ENCODE measurements at places on chromosomes 11 and 22.
A peak's percentile ranks its signal among the peaks of the same experiment; 100 is the strongest.

DNA sequence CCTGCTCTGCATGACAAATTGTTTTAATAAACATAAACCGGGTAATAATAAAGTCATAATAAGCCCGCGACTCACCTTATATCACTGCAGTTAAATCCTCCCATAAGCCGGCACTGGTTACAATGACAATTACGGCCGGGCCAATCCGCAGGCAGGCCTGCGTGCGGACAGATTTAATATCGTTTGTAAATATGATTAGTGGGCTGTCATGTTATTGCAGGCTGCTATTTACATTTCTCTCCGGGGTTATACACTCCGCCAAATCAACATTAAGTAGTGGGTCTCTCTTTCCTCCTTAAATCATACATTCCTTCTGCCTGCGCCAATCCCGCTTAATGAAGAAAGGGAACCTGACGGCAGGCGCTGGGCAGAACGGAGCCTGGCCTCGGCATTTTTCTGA is 51.8 kb upstream of the LMO1 start:
- no peak for DNase-seq

GRCh38 chr11:20031155-20032001 is 128.9 kb downstream of the DBX1 start:
- DNase-seq, result no peak

GRCh38 chr11:55503449-55503848 is 50.8 kb upstream of the OR4C15 start:
- DNase-seq, result no peak

DNA sequence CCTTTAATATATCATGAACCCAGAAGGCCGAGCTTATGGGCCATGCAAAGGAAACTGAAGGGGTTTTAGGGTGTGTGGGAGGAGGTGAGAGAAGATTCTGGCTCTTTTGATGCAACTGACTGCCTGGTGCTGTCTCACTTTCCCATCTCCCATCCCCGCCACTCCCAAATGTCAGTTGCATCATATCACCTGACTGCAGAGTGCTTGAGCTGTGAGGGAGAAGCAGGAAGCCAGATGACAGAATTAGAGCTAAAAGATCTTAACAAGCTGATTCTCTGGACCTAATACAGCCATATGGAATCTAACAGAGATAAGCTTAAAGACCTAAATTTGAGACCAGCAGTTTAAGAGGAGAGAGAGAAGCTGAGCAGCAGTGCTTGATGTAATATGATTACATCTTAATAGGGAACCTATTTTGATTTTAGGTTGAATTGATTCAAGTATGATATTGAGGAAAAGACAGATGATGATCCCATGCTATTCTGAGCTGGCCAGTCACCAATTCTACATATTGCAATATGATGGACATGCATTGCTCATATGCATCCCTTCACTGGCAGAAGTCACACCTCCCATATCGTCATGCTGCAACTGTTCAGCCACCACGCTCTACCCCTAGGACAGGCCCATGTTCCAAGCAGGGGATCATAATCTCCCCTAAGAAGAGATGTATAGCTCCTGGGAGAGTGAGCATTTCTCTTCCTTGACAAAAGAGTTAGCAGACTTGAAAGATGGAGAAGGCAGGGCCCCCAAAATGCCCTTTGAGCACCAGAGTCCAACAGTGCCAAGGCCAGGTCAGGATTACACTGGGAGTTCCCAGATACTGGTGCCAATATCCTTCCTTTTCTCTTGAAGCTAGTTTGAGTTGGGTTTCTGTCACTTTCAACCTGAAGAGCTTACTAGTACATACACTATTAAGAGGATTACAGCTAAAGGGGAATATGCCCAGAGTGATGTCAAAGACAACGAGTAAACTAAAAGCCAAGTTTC is 44.9 kb downstream of the PLEKHA7 start:
- DNase-seq, result no peak

DNA sequence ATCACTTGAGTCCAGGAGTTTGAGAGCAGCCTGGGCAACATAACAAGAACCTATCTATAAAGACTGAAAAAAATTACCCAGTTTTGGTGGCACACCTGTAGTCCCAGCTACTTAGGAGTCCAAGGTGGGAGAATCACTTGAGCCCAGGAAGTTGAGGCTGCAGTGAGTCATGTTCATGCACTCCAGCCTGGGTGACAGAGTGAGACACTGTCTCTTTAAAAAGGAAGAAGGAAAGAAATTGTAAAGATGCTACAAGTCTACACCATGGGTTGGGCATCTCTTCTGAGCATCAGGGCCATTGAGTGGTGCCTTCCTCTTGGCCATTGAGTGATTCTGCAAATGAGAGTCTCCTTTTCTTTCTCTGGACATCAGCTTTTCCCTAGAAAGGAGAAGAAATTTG is 15.7 kb upstream of the MTMR3 start:
- DNase-seq, result no peak

DNA sequence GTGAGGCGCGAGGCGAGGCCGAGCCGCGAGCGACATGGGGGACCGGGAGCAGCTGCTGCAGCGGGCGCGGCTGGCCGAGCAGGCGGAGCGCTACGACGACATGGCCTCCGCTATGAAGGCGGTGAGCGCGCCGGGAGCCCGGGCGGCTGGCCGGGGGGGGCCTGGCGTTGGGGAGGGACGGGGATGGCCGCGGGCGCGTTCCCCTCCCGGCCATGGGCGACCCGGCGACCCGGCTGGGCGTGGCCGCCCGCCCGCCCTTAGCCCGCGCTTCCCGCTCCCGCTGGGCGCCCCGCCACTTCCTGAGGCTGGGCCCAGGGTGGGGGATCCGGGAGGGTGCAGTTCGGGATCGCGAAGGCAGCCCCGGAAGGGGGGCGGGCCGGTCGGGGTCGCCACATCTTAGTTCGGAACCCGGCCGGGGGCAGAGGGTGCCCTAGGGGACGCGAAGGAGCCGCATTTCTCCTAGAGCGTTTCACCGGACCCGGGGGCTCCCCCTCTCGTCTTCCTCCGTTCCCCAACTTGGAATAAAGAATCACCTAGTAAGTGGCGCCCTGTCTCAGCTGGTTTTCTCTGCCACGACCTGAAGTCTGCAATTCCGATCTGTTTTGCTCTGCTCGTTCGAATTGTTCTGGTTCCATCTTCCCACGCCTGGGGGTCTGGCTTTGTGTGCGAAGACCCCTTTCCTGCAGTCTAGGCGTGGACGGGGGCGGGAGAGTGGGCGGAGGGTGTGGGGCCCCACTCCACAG is 536 bp downstream of the YWHAH start:
- peak; percentile 22 for DNase-seq

DNA sequence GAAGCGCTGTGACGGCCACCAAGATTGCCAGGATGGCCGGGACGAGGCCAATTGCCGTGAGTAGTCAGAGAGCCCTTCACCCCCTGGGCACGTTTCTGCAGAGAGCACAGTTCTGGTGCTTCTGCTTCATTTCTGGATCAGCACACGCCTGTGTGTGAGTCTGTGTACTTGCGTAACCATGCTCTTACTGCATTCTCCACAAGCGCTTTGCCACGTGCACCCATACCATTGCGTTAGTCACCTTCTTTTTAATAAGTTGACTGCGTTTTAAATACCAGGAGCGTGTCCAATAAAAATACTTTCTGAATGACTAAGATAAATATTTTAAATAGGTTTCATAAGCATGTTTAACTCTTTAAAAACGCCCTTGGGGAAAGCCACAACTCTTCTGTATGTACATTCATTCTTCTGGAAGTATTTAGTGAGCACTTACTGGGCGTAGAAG is 143.0 kb upstream of the SORL1-AS1 start:
- no peak for DNase-seq

GRCh38 chr11:34640050-34640923 is 19.4 kb downstream of the EHF start:
- DNase-seq, result no peak

DNA sequence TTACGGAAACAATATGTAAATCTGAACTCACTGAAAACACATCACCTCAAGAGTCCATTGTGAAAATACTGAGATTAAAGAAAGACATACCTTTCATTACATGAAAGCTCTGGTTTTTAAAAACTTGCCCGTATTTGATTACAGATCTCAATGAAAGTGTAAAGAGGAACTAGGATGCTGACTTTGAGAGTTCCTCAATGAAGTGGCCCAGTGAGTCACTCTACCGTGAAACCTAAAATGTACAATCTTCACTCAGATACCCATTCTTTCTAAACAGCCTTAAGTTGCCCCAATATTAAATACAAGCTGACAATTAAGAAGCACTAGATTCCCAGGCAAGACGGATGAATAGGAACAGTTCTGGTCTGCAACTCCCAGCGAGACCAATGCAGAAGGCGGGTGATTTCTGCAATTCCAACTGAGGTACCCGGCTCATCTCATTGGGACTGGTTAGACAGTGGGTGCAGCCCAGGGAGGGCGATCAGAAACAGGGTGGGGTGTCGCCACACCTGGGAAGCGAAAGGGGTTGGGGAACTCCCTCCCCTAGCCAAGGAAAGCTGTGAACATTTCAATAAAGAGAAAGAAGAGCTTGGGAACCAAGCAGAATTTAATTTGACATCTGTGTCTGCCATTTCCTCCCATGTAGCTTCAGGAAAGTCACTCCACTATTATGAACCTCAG is 33.8 kb upstream of the OR9G4 start:
- DNase-seq, result no peak

DNA sequence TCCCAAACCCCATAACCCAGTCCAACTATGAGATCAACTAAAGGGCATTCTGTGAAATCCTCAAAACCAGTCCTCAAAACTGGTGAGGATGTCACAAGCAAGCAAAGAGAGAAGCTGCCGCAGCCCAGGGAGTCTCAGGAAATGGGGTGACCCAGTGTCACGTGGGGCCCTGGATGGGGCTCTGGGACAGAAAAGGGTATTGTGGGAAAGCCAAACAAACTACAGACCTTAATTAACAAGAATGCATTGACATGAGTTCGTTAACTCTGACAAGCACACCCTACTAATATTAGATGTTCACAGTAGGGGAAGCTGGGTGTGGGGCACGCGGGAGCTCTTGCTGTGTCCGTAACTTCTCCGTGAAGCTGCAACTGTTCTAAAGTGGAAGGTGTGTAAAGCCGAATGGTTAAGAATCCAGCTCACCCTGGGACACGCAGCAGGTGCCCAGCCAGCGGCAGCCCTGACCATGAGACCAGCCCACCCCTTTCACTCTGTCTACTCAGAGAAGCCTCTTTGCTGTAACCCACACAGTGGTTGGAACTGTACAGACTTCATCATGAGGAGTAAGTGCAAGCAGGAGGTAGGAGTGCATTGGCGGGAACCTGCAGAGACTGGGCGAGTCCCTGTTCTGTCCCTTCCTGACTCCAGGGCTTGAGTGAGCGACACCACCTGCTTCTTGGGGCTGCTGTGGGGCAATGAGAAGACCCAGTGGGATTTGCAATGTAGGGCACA is 17.9 kb downstream of the LINC01488 start:
- no peak for DNase-seq

- no peak for DNase-seq
Observed at GRCh38 chr11:80595011-80595410, 1154.2 kb upstream of the TENM4 start.

GRCh38 chr11:34189191-34189590 is 83.8 kb downstream of the NAT10 start:
- DNase-seq, result no peak

DNA sequence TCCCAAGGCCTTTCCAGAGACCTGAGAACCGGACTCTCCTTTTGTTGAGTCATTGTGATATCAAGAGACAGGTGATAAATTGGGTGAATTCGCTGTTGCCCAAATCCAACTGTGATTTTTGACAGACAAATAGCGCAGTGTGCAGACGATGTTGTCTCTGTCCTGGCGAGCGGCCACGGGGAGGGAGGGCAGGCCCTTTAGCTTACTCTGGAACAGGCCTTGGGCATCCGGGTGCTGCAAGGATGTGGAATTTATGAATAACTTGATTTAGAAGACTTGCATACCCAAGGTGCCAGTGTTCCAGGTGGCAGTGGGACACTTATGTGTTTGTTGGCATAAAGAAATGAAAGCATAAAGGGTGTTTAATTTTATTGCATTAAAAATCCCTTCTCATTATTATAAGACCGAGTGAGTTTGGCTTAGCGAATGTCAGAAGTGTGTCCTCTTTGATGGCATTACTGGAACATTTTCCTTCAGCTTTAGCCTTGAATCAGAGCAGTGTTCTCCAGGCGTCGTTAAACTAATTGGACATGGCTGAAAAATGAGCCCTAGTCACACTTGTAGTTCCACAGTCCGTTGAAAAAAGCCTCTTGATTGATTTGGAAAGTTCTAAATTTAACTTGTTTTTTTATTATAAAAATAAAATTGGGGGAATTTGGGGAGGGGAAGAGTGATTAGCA is 9.4 kb downstream of the LDLRAD3 start:
- no peak for DNase-seq

DNA sequence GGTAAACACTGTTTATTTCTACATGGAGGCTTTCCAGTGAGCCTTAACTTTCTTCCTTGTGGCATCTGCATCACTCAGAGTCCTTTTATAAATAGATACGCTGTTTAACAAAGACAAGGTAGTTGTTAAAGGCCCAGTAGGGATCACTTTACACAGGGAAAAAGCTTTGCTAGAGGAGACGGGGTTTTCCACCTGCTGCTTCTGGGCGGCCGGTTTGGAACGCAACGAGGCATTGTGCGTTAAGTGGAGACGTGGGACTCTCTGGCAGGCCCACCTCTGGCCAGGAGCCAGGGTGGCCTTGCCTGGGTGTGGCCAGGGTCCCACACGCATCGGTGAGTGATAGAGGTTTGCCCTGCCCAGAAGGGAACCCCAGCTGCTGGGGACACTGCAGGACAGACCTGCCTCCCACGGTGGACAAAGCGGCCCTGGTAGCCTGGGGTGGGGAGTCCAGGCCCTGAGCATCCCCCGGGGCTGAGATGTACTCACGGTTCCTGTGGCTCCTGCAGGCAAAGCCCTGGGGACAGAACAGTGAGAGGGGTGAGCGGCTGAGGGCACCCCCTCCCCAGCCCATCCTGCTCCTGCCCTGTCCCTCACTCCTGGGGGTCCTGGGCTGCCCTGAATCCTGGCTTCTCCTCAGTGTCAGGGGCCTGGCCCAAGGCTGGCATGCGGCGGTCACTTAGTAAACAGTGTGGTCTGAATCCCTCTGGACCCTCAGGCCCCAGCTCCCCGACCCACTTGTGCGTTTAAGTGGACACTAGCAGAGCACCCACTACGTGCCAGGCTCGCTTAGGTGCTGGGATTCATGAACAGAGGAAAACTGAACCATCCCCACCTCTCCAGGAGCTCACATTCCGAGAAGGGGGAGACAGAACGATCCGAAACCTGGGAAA is 4.2 kb downstream of the IL17REL start:
- DNase-seq, result no peak

DNA sequence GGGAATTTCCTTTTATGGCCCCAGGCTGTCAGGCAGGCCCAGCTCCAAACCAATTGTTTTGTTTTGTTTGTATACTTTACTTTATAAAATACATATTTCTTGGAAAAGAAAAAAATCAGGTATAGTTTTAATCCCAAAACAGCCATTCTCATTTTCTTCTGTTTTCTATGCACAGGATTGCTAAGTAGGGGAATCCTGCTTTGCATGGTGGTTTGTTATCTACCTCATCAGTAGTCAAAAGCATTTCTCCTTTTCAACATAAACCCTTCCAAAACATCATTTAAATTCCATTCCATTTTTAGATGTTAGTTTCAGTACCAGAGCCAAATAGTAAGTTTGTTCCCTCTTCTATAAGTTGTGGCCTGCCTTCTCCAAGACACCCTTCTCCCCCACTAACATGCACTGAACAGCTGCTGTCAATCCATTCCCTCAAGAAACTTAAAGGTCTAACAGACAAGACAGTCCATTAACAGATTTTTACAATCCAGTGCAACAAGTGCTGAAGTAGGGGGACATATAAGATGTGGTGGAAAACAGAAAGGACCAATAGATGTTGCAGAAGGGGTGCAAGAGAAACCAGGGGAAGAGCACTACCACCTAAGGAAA is 3.7 kb downstream of the ILK start:
- no peak for DNase-seq

- no peak for DNase-seq
Observed at GRCh38 chr11:79219186-79220045, 221.4 kb downstream of the TENM4 start.

- no peak for DNase-seq
Observed at GRCh38 chr22:49116486-49117120, 711.1 kb downstream of the BRD1 start.
